Esophagus mucosa (tissue), 1 donor: ENCODE measurements at places on chromosomes 11 and 22. TPM values are rescaled to one million over a fixed set of nuclear protein-coding genes. Genes with fewer than 3 reads are reported as not detected.

Gene NCF4
- 1.8 TPM for total RNA-seq

Gene BBOX1
- total RNA-seq = 13.7 TPM

Gene ZC3H12C
- 4.6 TPM for total RNA-seq

Gene TOP3B
- total RNA-seq = 12.8 TPM
